HepG2 (cell line): ENCODE measurements at places on chromosomes 5 and 9.

GRCh38 chr9:33139421-33140228 lies 27.5 kb downstream of the B4GALT1 start:
- no peaks in the 10 kb centered on the region for H3K27me3 ChIP-seq
- peaks cover 49% of the 10 kb centered on the region for H3K4me1 ChIP-seq
- peak overlapping the region; percentile 69 for H3K27ac ChIP-seq
- peaks cover 2% of the 10 kb centered on the region; the same call in 1 of the 2 replicates for H3K36me3 ChIP-seq
- peak; percentile 88 for DNase-seq
- no peak overlapping the region for H3K4me3 ChIP-seq

- H3K36me3 ChIP-seq, result no peaks in the 10 kb centered on the region
- H3K27me3 ChIP-seq, result no peaks in the 10 kb centered on the region
- no peak for DNase-seq
- H3K4me3 ChIP-seq, result no peak overlapping the region
Measured at GRCh38 chr5:141434006-141434405, 3.7 kb downstream of the PCDHGA12 start.

DNA sequence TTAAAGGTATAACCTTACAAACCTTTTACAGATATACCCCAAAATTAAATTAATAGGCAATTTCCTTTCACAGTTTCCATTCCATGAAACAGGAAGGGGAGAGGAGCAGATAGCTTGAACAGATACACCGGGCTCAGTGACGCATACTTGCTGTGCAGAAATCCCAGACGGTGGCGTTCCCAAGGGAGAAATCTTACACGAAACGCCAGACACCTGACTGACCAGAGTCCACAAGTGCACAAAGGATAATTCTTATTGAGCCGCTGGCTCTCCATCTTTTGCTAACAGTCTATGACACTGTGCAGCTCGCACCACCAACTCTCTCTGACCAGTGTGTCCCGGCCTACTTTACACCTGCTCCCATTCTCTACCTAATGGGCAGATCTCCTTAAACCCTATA lies 37.4 kb downstream of the PTCH1 start:
- H3K4me3 ChIP-seq, result no peak overlapping the region
- H3K27me3 ChIP-seq, result no peaks in the 10 kb centered on the region
- H3K27ac ChIP-seq, result no peak overlapping the region
- peaks cover 64% of the 10 kb centered on the region; the same call in 2 of the 3 replicates for H3K36me3 ChIP-seq
- no peaks in the 10 kb centered on the region for H3K4me1 ChIP-seq

GRCh38 chr5:95352691-95353090 lies 38.5 kb upstream of the FAM81B start:
- H3K27me3 ChIP-seq, result no peaks in the 10 kb centered on the region
- H3K27ac ChIP-seq, result no peak overlapping the region
- no peaks in the 10 kb centered on the region for H3K4me1 ChIP-seq
- H3K36me3 ChIP-seq, result no peaks in the 10 kb centered on the region
- no peak overlapping the region for H3K4me3 ChIP-seq

GRCh38 chr5:179623906-179624741 lies 653 bp upstream of the HNRNPH1 start:
- H3K4me3 ChIP-seq, result peak overlapping the region; percentile 62
- peaks cover 42% of the 10 kb centered on the region for H3K4me1 ChIP-seq
- no peaks in the 10 kb centered on the region; the same call in 2 of the 3 replicates for H3K27me3 ChIP-seq
- peak overlapping the region; percentile 97 for H3K27ac ChIP-seq

- DNase-seq, result no peak
- H3K4me1 ChIP-seq, result no peaks in the 10 kb centered on the region
- no peak overlapping the region for H3K4me3 ChIP-seq
- H3K27me3 ChIP-seq, result no peaks in the 10 kb centered on the region
- no peak overlapping the region for H3K27ac ChIP-seq
- no peaks in the 10 kb centered on the region for H3K36me3 ChIP-seq
Measured at GRCh38 chr5:39498278-39498952, 73.6 kb upstream of the DAB2 start.

DNA sequence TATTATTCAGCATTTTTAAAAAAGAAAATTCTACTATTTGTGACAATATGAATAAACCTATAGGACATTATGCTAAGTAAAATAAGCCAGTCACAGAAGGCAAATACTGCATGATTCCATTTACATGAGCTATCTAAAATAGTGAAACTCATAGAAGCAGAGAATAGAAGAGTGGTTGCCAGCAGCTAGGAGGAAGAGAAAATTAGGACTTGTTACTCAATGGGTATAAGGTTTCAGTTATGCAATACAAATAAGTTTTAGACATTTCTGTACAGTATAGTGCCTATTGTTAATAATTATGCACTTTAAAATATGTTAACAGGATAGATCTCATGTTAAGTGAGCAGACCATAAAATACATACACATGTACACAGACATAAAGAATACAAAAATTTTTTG lies 73.8 kb upstream of the SPINK5 start:
- no peak overlapping the region for H3K27ac ChIP-seq
- H3K27me3 ChIP-seq, result no peaks in the 10 kb centered on the region
- no peaks in the 10 kb centered on the region for H3K4me1 ChIP-seq
- no peak overlapping the region for H3K4me3 ChIP-seq
- no peak for DNase-seq

- H3K27ac ChIP-seq, result no peak overlapping the region
- no peaks in the 10 kb centered on the region for H3K36me3 ChIP-seq
- DNase-seq, result no peak
- H3K4me3 ChIP-seq, result no peak overlapping the region
- peaks cover 53% of the 10 kb centered on the region for H3K27me3 ChIP-seq
Measured at GRCh38 chr9:129278391-129279237, 100.6 kb upstream of the IER5L start.

DNA sequence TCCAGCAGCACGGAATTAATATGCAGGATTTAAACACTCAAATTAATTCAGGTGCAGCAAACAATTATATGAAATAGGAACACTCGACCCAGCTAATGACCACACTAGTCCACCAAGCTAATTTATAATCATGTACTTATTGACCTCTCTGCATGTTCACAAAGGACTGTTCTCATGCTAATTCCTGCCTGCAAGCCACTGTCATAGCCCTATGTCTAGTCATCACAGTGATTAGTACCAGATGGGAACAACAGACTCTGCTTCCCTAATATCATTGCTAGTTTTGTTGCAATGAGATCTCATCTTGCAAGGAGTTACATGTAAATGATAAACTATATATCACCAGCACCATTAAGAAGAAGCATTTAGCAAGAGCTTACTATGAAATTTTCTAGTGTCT lies 553.0 kb upstream of the GRAMD2B start:
- DNase-seq, result no peak
- no peaks in the 10 kb centered on the region for H3K27me3 ChIP-seq
- no peak overlapping the region for H3K27ac ChIP-seq
- H3K4me1 ChIP-seq, result no peaks in the 10 kb centered on the region
- no peak overlapping the region for H3K4me3 ChIP-seq

DNA sequence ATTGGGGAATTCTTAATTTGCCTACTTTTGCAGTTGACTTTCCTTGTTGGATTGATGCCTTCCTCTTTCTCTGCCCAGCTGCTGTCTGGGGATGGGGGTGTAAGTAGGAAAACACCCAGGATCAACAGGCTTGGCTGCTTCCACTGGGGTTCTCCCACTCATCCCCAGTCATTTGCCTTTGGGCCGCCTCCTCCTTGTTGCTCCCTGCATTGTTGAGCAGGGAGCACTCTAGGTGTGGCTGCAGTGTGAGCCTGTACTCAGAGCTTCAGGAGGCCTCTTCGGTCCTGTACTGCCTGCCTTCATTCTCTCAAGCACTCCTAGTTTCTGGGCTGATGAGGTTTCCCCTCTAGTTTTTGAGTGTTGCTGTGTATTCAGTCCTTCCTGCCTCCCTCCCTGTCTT lies 12.1 kb downstream of the RHOBTB3 start:
- H3K36me3 ChIP-seq, result peaks cover 17% of the 10 kb centered on the region; the same call in 1 of the 3 replicates
- H3K27ac ChIP-seq, result no peak overlapping the region
- no peaks in the 10 kb centered on the region for H3K27me3 ChIP-seq
- peaks cover 3% of the 10 kb centered on the region; the same call in 1 of the 2 replicates for H3K4me1 ChIP-seq
- H3K4me3 ChIP-seq, result no peak overlapping the region
- DNase-seq, result no peak

DNA sequence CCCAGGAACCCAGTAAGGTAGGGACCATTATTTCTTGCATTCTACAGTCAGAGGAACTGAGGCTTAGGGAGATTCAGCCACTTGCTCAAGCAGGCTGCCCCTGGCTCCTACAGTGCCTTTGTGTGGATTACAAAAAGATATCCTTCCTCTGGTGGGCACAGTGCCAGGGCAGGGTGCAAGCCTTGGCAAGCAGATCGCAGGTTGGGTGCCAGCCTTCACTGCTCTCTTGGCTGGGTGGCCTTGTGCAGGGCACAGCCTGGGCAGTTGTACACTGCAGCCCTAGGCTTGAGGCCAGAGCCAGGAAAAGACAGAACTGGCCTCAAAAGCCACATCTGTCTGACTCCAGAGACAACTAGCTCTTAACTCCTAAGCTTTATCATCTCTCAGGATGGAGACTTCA lies 15.0 kb downstream of the DOCK2 start:
- H3K27me3 ChIP-seq, result no peaks in the 10 kb centered on the region
- H3K4me1 ChIP-seq, result no peaks in the 10 kb centered on the region
- no peaks in the 10 kb centered on the region for H3K36me3 ChIP-seq
- H3K27ac ChIP-seq, result no peak overlapping the region

GRCh38 chr5:132184588-132184987 lies 43.1 kb downstream of the P4HA2 start:
- peaks cover 18% of the 10 kb centered on the region; the same call in 1 of the 2 replicates for H3K4me1 ChIP-seq
- no peak overlapping the region for H3K27ac ChIP-seq
- no peaks in the 10 kb centered on the region for H3K27me3 ChIP-seq
- H3K4me3 ChIP-seq, result no peak overlapping the region

- no peak for DNase-seq
- no peaks in the 10 kb centered on the region for H3K27me3 ChIP-seq
Measured at GRCh38 chr9:10674586-10674985, 61.8 kb upstream of the PTPRD start.

GRCh38 chr5:72314571-72315172 lies 5.4 kb downstream of the MRPS27 start:
- no peaks in the 10 kb centered on the region; the same call in 2 of the 3 replicates for H3K27me3 ChIP-seq
- no peak overlapping the region for H3K27ac ChIP-seq
- peak; percentile 71 for DNase-seq
- no peak overlapping the region for H3K4me3 ChIP-seq

- peaks cover 29% of the 10 kb centered on the region for H3K4me1 ChIP-seq
- H3K27me3 ChIP-seq, result peaks cover 6% of the 10 kb centered on the region; the same call in 1 of the 2 replicates
Measured at GRCh38 chr5:38258319-38259061, at the start of gene EGFLAM. Gene EGFLAM (plus strand): TSS chr5:38258559. CDS start chr5:38258755, 196 bp downstream.

GRCh38 chr9:27673641-27674040 lies 100.4 kb upstream of the C9orf72 start:
- H3K4me1 ChIP-seq, result no peaks in the 10 kb centered on the region
- H3K27ac ChIP-seq, result no peak overlapping the region
- DNase-seq, result no peak

- no peak overlapping the region for H3K27ac ChIP-seq
- H3K4me3 ChIP-seq, result no peak overlapping the region
- no peaks in the 10 kb centered on the region for H3K27me3 ChIP-seq
- peaks cover 57% of the 10 kb centered on the region for H3K36me3 ChIP-seq
Measured at GRCh38 chr5:134576386-134577021, 51.0 kb downstream of the JADE2 start.

DNA sequence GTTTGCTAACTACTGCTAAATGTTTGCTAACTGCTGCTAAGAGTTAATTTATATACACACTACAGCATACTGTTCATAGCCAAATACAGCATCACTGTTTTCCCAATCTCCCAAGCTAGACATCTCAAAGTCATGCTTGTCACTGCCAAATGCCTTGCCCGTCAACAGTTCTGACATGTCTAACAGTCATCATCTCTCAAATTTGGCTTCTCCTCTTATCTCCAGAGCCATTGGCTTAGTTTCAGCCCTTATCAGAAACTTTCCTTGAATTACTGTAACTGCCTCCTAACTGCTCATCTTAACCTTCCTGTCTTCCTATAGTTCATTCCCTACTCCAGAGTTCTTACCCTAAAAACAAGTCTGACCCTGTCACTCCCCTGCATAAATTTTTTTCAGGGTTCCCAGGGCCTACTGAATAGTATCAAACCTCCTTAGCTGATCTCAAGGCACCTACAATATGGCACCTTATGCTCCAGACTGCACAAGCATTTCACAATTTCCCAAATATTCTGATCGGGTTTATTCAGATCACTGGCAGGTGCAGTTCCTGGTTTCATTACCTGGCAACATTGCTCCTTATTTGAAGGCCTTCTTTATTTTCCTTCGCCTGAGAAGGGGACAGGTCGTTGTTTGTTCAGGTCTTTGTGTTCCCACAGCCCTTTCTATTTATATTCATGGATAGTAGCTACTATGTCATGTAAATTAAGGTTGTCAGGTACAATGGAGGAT lies 55.9 kb upstream of the ANKRD55 start:
- no peaks in the 10 kb centered on the region for H3K27me3 ChIP-seq
- DNase-seq, result no peak

DNA sequence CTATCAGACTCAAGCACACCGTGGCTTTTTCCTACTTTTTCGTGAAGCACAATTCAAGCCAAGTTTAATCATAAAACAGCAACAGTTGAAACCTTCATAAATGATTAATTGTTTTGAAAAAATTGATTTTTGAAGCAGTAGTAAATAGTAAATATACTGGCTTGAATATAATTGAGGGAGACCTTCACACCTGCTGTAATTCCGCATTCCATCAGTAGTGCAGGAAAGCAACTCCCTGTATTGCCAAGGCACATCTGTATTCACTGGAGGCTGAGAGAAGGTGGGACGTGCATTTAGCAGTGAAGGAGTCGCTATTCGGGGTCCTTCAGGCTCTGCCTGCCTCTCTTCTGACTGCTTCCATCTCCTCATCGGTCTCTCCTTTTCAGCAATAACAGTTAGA lies 203.8 kb downstream of the ZSWIM6 start:
- H3K27me3 ChIP-seq, result no peaks in the 10 kb centered on the region
- H3K27ac ChIP-seq, result no peak overlapping the region
- DNase-seq, result no peak
- H3K36me3 ChIP-seq, result no peaks in the 10 kb centered on the region

GRCh38 chr9:133142684-133143622 lies 20.8 kb downstream of the GBGT1 start:
- no peaks in the 10 kb centered on the region for H3K27me3 ChIP-seq
- no peaks in the 10 kb centered on the region for H3K36me3 ChIP-seq
- H3K27ac ChIP-seq, result no peak overlapping the region
- DNase-seq, result no peak

- H3K27me3 ChIP-seq, result peaks cover 2% of the 10 kb centered on the region; the same call in 1 of the 2 replicates
- H3K27ac ChIP-seq, result no peak overlapping the region
- no peak overlapping the region for H3K4me3 ChIP-seq
- no peaks in the 10 kb centered on the region for H3K36me3 ChIP-seq
- H3K4me1 ChIP-seq, result peaks cover 11% of the 10 kb centered on the region; the same call in 1 of the 2 replicates
Measured at GRCh38 chr5:170632266-170632984, 128.6 kb downstream of the KCNIP1 start.

GRCh38 chr5:79512471-79513307 lies 1.2 kb downstream of the HOMER1 start:
- peaks cover 41% of the 10 kb centered on the region for H3K4me1 ChIP-seq
- H3K27ac ChIP-seq, result peak overlapping the region; percentile 93
- H3K36me3 ChIP-seq, result no peaks in the 10 kb centered on the region

GRCh38 chr9:71446106-71446472 lies 322.2 kb downstream of the CEMIP2 start:
- H3K36me3 ChIP-seq, result no peaks in the 10 kb centered on the region
- no peak overlapping the region for H3K27ac ChIP-seq
- no peak for DNase-seq
- H3K4me1 ChIP-seq, result 0 out of 2 replicates have a peak, but pooled peaks cover 7% of the 10 kb centered on the region
